SHP77 treated with DMSO at 0.1 percent for 48 hours (cell line): ENCODE measurements at places on chromosomes 5 and 9.

DNA sequence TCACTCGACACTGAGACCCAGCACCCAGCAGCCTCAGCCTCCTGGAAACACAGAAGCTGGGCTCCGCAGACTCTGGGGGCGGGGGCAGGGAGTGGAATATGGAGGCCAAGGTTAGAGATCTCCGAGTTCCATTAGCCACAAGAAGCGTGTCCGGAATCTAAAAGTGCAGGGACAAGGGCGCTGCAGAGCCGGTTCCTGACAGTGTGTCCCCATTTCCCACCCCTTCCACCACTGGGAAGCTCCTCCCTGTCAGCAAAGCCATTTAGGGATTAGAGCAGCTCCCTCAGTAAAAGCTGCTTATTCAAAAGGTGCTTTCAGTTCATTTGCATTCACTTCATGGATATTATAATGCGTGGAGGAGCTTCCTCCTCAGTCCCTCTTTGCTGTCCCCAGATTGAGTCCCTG, 74.1 kb upstream of the HSPA9 start:
- DNase-seq = no peak

DNA sequence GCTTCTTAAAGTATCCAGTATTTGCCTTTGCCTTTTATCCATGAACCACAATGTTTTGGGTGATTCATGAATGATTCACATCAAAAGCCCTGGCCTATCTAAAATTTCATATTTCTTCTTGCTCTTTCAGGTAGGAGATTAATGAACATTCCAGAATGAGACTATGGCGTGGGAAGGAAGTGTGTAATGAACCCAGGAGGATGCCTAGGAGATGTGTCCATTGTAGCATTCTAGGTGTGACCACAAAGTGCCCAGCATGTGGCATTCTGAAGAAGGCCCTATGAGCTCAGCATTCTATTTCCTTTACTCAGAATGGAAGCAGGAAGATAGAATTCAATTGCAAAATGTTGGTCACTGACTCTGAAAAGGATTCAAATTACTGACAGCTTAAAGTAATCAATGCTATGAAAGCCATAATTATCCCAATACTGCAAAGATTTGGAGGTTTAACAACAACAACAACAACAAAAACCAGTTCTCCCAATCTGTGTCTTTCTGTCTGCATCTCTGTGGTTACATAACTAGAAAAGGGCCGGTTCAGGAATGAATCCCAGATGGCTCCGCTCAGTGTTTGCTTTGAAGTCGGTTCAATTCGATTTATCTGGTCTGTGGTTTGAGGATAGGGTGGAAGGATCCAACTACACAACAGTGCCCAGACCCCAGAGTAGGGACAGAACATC, 126.7 kb downstream of the FOXD1 start:
- DNase-seq = no peak

GRCh38 chr9:87350915-87351314, 146.8 kb upstream of the DAPK1 start:
- no peak for DNase-seq

- no peak for DNase-seq
Measured at GRCh38 chr5:66540078-66540477, 56.1 kb upstream of the MAST4 start.

DNA sequence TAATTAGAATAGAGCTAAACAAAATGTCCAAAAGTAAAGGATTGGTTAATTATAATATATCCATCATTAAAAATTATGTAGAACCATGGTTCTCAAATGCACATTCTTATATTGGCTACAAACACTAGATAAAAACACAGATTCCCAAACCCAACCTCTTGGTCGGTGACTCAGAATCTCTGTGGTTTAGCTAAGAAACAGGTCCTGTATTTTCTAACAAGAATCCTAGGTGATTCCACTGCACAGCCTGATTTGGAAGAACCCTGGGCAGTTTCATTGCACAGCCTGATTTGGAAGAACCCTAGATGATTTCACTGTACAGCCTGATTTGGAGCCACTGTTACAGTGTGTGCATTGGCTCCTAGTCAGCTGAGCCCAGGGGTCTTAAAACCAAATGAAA, 67.9 kb downstream of the KIAA1958 start:
- no peak for DNase-seq
